Cardiac atrium fibroblast (primary cell): ENCODE measurements at places on chromosomes 1 and 21. TPM values are rescaled to one million over a fixed set of nuclear protein-coding genes. Genes with fewer than 3 reads are reported as not detected.

MTARC2 gene
- 2.1 and 3.8 TPM in 2 replicates for total RNA-seq

HNRNPR gene
- 66.1 and 67.1 TPM in 2 replicates for total RNA-seq

TACSTD2 gene
- under 0.01 TPM in 1 of 2 replicates, not detected in the other for total RNA-seq

HOOK1 gene
- total RNA-seq: not detected in 2 replicates

HTR1D gene
- not detected in 2 replicates for total RNA-seq
